Right ventricle myocardium inferior (tissue), 1 donor: ENCODE measurements at places on chromosomes 4 and X. TPM values are rescaled to one million over a fixed set of nuclear protein-coding genes. Genes with fewer than 3 reads are reported as not detected.

HNRNPDL gene
- 103 TPM for total RNA-seq

ENPEP gene
- total RNA-seq = 4.1 TPM

ETDB gene
- not detected for total RNA-seq

ASMT gene
- not detected for total RNA-seq

- DNase-seq = no peak
Observed at GRCh38 chr4:2182994-2183393, 58.9 kb downstream of the HAUS3 start.

GRCh38 chr4:96736352-96736889 is 896.5 kb downstream of the PDHA2 start:
- no peak for DNase-seq

- no peak for DNase-seq
Observed at GRCh38 chr4:11746734-11747133, 318.0 kb upstream of the HS3ST1 start.

GRCh38 chr4:151418385-151418784 is 9.4 kb downstream of the FHIP1A start:
- DNase-seq = no peak

GRCh38 chr4:182640932-182641331 is 276.3 kb downstream of the DCTD start:
- no peak for DNase-seq

GRCh38 chrX:134172588-134173259 is 64.3 kb upstream of the CCDC160 start:
- no peak for DNase-seq

GRCh38 chr4:100302061-100303026 is 112.1 kb upstream of the DDIT4L start:
- no peak for DNase-seq

DNA sequence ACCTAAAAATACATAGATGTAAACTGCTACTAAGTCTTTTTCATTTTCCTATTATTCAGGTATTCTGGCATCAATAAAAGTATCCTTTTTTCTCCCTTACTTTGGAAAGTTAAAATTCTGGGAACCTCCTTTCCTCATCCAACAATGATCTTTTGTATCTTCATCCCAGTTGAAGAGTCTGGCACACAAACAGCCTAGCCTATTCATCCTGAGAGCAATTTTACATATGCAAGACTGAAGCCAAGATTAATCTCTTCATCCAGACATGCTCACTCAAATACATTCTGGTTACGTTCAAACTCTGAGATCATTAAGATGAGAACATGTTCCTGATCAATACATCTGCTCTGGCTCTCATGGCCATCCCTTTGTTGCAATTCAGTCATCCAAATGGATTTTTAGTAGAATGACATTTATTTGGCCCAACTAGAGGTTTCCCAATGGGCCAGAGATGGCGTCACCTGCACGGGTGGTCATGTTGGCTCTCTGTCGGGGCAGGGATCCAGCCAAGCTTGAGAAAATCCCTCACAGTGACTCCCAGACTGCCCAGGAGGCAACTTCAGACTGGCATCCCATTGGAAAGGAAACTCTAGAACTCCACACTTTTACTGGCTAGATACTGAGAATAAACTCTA is 135.3 kb upstream of the VCX2 start:
- DNase-seq = no peak

DNA sequence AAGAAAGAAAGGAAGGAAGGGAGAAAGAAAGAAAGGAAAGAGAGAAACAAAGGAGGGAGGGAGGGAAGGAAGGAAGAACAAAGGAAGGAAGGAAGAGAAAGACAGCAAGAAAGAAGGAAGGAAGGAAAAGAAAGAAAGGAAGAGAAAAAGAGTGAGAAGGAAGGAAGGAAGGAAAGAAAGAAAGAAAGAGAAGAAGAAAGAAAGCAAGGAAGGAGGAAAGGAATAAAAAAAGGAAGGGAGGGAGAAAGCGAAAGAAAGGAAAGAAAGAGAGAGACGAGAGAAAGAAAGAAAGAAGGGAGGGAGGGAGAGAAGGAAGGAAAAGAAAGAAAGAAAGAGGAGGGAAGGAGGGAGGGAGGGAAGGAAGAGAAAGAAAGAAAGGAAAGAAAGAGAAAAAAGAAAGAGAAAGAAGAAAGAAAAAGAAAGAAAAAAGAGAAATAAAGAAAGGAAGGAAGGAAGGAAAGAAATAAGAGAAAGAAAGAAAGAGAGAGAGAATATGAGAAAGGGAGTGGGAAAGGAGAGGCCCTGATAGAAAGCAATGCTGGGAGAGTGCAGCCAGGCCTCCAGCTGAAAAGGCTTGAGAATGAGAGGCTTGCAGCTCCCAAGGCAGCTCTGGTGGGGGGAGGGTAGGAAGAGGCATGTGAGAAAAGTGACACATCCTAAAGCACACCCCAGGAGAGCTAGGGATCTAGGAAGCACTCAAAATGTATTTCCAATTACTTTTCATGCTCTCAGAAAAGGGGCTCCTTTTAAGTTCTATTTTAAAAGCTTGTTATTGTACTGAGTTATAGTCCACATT is 134.0 kb upstream of the ZIC3 start:
- DNase-seq = no peak

DNA sequence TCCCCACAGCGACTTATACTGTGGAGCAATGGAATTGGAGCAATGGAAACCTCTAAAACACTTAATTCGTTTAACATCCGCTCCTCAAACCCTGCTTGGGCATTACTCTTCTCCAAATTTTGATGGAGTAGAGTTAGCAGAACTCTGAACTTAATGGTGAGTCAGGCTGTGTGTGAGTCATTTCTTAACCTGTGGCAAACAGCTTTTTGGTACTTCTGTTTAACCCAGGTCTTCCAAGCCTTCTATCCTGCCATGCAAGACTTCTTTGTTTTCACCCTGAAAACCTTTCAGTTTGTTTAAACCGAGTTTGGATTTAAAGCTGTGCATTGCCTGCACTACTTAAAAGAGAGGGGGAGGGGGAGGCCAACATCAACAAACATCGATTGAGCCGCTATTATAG is 3.6 kb upstream of the AMOT start:
- no peak for DNase-seq

GRCh38 chrX:17081968-17082367 is 135.5 kb downstream of the REPS2 start:
- DNase-seq = no peak

DNA sequence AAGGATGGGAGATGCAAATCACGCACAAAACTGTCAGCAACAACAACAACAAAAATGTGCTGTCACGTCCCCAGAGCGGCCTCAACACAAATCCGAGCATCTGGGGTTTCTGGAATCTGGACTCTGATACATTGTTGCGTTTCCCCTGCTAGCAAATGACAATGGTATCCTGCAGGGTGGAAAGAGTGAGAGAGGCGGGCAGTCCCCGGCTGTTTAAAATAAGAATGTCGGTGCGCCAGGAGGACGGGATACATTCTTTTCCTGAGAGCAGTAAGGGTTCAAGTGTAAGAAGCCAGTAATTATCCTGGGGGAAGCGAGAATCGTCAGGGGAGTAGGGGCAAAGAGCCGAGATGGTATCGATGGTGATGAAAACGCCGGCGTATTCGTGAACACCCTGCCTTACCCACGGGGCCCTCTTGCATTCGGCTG is 310.2 kb downstream of the ASMT start:
- no peak for DNase-seq

- DNase-seq = no peak
Observed at GRCh38 chr4:124883632-124884031, 171.1 kb upstream of the ANKRD50 start.
